ENCODE measurements at places on chromosomes 7 and 10.

DNA sequence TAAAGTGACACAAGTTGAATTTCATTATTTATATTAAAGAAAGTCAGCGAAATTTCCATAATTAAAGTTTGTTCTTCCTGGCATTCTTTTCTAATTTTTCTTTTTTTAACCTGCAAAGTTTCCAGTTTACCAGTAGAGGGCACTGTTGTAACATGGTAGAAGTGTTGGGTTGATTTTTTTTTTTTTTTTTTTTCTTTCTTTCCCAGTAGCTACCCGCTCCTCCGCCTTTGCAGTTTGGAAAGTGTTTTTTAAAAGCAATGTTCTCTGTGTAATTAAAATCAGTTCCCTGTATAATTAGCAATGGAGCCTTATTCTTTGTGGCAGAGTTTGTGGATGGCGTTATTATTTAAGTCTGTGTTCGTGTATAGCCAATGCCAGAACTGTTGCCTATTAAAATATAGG lies 53.7 kb downstream of the TAF3 start:
- DNase-seq: no peak

DNA sequence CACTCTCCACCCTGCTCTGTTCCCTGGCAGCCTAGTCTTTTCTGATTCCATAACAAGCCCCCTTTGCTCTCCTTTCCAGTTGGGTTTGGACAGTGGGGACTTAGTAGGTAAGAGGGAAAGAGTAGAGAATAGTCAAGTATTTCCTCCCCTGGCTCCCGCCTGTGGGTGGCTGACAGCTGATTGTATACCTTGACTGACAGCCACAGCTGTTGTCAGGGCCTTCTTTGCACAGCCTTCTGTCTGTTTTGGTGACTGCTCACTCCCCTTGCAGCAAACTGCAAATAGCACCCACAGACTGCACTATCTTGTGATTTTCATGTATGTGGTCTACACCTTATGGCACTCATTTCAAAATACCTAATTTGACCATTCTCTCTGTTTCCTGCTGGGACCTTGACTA lies 486.3 kb downstream of the ACTR3B start:
- DNase-seq: no peak

DNA sequence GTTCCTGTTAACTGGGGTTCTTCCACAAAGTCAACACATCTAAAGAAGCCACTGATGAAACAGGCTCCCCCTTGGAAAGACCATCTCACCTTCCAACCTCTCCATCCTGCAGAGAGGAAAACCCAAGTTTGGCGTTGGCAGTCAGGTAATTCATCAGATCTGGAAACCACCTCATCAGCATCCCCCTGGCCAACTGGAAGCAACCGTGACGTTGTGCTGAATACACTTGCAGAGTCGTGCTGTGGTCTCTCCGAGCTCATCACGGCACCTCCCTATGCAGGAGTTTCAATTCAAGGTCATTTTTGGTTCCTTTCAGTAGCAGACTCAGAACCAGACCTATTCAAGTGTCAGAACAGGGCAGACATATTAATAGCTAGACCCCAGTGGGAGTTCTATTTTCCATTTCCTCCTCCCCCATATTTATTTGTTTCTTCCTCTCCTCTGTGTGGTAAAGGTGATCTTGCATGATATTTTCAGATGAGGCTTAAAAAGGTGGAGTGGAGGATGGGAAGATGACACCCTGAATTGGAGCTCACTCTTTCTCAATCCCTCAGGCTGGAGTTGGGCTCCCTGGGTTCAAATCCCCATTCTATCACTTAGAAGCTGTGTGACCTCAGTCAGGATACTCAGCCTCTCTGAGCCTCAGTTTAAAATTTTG lies 149.1 kb upstream of the ADO start:
- no peak for DNase-seq

DNA sequence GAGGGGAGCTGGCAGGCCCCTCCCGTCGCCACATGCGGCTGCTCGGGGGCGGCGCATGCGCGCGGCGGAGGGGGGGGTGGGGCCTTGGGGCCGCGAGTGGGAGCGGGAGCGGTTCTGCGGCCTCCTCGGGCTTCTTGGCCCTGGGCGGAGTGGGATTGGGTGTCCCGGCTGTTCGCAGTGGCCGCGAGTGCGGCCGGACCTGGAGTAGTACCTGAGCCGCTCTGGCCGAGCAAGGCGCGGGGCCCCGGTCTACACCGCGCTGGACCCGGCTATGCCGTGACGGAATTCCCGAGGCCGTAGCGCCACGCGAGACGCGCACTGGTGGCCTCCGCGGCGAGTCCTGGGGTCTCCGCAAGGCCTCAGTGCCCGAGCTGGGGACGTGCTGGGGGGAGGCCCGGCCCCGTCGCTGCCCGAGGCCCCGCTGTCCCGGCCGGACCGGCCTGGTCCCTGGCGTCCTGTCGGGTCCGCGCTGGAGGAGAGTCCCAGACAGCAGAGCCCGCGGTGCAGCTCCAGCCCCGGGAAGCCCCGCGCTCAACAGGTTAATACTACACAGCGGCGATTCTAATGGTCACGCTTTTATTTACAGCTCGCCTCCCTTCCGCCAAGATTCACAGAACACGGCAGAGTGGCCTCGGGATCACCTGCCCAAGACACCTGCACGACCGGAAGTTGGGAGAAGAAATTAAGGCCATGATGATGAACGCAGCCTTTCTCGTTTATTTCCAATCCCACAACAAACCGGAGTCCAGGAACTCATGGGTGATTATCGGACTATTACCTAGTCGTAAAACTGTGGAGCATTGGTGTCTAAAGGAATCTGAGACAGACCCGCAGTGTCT lies 671 bp upstream of the PAXIP1 start:
- DNase-seq: no peak

GRCh38 chr7:50644586-50644985 lies 79.4 kb upstream of the DDC start:
- DNase-seq: no peak

- DNase-seq: no peak
These were observed 203.0 kb upstream of the MEOX2 start for GRCh38 chr7:15889507-15889906.

All from cerebellar nuclear complex (tissue), 1 donor.